ENCODE measurements at places on chromosomes 4 and X.

DNA sequence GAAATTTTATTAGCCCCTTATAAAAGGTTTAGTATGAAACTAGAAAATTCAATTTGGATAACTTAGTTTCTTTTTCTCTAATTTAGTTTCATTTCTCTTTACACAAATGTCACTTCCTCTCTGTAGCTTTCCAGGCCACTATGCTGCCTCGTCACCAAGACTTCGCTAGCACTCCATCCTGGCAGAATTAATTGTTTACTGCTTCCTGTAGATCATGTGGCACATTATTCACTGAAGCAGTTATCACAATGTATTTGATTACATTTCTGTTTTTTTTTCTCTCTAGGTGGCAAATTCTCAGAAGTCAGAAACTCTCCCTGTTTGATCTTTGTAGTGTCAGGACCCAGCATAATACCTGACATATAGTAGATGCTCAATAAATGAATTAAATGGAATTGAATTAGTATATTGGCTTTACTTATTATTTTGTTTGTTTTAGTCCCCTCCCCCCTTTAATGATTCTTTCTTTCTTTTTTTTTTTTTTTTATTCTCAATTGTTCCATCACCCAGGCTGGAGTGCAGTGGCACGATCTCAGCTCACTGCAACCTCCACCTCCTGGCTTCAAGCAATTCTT lies 9.3 kb upstream of the SAT1 start:
- peak; percentile 6 for DNase-seq

DNA sequence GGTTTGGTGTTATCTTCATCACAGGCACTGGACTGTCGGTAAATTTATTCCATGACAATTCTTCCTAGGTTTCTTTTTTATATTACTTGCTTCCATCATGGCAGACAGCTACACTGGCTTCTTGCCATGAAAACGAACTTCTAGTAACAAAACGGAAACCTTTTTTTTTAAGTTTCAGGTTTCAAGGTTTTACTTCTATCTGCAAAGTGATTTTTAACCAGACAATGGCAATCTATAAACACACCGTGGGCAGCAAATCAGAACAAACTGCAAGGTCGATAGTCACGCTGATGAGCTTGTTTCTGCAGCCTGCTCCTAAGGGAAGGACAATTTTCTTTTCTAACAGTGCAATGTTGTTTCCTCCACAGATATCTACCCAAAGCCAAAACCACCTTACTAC lies 29.9 kb downstream of the XG start:
- no peak for DNase-seq

DNA sequence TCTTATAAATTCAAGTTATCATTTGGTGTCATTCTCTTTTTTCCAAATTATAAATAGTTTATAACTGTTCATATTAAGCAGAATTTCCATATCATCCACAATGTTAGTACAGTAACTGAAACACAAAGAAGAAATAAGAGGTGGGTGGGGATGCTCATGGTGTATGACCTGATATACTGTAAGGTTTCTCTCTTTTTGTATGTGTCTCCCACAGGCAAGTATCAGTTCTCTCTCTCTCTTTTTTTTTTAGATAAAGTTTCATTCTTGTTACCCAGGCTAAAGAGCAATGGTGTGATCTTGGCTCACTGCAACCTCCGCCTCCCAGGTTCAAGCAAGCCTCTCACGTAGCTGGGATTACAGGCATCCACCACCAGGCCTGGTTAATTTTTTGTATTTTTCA lies 43.7 kb upstream of the UGT2A3 start:
- no peak for DNase-seq

DNA sequence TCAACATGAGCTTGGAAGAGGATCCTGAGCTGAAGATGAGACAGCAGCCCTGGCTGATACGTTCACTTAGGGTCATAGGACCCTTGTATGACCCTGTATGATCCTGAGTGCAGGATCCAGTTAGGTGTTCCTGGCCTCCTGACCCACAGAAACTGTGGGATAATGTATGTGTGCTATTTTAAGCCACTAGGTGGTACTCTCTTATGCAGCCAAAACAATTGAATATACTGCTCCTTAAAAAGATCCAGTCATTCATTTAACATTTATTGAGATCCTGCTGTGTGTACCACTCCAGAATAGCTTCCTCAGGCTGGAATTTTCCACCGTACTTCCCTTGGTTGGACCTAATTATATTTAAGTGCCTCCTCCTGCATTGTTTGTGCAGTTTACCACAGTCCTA lies 167.1 kb downstream of the AMELX start:
- DNase-seq, result no peak

- no peak for DNase-seq
Observed at GRCh38 chrX:10415306-10416001, 204.9 kb downstream of the MID1 start.

DNA sequence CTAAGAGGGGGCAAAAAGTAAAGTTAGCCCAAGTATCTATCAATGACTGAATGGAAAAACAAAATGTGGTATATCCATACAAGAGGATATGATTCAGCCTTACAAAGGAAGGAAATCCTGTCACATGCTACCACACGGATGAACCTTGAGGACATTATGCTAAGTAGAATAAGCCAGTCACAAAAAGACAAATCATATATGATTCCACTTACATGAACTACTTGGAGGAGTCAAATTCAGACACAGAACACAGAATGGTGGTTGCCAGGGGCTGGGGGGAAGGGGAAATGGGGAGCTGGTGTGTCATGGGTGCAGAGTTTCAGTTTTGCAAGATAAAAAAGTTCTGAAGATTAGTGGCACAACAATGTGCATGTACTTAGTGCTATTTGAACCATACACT lies 101.8 kb downstream of the SH3KBP1 start:
- DNase-seq, result no peak

DNA sequence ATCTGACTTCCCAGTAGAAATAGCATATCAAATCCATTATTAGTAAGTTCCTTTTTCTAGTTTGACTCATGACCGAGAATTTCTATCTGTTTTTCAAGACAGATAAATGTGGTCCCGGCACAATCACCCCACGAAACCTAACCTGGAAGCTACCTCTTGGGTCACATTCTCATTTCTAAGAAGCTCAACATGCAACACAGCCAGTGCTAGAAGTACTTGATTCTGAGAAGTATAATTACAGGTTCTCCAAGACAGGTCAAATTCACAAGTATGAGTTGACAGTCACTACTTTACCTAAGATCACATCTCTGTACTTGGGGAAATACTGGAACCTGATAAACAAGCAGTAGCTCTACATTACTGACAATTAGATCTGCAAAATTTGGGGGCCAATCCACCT lies 54.0 kb upstream of the PLAC1 start:
- no peak for DNase-seq

- no peak for DNase-seq
Observed at GRCh38 chr4:38752941-38753806, 29.6 kb downstream of the TLR10 start.

GRCh38 chr4:102632241-102633065 lies 128.3 kb downstream of the MANBA start:
- no peak for DNase-seq

DNA sequence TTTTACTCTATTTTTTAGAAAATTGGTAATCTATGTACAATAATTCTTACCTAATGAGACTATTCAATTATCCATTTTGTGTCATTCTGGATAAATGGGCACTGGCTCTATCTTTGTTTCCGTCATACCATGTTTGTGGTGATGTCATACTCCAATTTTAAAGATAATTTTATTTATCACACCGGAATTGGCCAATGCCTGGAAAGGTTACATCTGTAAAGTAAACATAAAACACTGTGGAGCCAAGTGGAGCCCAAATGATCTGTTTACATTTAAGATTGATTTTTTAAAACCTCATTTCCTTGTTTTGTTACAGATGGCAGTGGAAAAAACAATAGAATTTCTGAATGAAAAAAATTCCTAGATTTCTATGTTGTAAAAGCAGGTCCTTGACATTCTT lies 120.2 kb upstream of the GPRIN3 start:
- DNase-seq, result no peak

DNA sequence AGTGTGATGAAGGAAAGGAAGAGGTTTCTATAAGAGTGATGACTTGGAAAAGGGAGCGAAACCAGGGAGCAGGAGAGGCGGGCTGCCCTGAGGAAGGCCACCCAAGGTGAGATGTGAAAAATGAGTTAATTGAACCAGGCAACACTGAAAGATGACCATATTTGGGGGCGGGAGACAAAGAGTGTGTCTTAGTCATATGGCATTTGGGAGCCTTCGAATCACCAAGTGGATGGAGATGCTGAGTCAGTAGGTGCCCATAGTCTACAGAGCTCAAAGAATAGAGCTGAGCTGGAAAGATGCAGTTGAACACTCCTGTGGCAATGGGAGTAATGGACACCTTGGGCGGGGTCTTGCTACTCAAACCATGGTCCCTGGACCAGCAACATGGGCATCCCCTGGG lies 8.3 kb upstream of the TLR8 start:
- DNase-seq, result no peak

GRCh38 chr4:86484241-86484640 lies 109.9 kb upstream of the PTPN13 start:
- no peak for DNase-seq

DNA sequence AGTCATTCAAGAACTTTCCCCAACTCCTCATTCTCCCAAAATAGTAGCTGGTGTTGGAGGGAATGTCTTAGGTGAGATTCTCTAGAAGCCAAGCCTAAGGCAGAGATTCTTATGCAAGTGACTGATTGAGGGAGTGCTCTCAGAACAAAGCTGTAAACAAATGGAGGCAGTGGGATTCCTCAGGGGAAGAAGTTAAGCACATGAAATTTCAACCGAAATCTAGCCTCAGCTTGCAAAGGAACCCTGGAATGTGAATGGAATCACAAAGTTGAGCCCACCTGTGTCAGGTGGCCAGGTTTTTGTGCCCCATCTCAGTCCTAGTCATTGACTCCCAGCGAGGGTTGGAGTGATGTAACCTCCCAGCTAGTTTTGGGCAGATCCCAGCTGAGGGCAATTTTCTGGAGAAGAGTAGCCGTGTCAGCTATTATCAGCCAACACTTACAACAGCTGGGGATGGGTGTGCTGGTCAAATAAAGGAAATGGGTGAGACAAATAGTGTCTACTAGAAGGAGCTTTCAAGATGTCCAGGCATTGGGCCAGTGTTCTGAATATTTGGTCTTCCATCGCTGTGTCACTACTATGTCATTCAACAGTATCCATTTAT lies 29.7 kb upstream of the FGF2 start:
- DNase-seq, result no peak

GRCh38 chr4:108662629-108663028 lies 12.2 kb downstream of the OSTC start:
- DNase-seq, result no peak

DNA sequence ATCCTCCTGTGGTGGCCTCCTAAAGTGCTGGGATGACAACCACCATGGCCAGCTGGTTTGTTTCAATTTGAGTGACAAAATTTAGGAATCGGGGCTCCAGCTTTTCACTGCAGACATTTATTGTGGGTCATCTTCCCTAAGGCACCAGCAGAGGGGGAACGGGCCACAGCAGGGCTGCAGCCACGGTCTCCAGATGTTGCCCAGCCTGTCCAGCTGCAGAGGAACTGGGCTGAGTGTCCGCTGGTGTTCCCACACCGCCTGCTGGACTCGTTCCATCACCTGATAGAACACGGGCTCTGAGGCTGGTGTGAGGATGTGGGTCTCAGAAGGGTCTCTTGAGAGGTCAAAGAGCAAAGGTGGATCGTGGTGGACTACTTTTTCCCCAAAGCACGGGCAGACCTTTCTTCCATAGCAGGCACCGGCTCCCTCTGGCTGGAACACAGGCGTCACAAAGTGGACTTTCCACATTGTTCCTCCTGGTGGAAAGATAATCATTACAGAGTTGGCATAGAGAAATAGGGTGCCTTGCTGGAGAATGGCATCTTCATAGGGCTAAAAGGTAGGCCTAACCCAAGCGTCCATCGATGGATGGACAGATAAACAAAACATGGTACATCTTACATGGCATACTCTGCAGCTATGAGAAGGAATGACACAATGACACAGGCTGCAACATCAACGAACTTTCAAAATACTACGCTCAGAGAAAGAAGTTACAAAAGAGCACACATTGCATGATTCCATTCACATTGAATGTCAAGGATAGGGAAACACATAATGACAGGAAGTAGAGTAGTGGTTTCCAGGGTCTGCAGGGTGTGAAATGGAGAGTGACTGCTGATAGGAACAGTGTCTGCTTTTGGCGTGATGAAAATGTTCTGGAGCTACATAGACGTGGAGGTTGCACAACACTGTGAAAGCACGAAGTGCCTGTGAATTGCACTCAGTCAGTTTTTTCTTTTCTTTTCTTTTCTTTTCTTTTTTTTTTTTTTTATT lies 5.9 kb upstream of the ARSD start:
- DNase-seq, result no peak

DNA sequence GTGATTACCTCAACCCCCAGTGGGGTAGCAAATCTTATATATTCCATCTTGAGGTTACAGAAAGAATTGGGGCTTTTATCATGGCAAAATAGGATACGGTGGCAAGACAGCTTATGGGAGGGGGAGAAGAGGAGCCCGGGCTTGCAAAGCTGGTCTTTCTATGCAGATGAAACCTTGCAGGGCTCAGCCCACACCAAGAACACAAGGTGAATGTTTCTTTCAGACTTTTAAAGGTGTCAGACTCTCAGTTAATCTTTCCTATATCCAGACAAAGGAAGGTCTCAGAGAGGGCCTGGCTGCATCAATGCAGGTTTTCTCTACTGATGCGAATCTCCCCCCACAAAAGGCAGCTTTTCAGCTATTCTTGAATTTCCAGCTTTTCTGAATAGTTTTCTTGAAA lies 59.9 kb upstream of the WDR17 start:
- no peak for DNase-seq

GRCh38 chr4:168588916-168589531 lies 92.2 kb downstream of the PALLD start:
- no peak for DNase-seq

GRCh38 chrX:109654516-109655109 lies 29.6 kb upstream of the KCNE5 start:
- no peak for DNase-seq

DNA sequence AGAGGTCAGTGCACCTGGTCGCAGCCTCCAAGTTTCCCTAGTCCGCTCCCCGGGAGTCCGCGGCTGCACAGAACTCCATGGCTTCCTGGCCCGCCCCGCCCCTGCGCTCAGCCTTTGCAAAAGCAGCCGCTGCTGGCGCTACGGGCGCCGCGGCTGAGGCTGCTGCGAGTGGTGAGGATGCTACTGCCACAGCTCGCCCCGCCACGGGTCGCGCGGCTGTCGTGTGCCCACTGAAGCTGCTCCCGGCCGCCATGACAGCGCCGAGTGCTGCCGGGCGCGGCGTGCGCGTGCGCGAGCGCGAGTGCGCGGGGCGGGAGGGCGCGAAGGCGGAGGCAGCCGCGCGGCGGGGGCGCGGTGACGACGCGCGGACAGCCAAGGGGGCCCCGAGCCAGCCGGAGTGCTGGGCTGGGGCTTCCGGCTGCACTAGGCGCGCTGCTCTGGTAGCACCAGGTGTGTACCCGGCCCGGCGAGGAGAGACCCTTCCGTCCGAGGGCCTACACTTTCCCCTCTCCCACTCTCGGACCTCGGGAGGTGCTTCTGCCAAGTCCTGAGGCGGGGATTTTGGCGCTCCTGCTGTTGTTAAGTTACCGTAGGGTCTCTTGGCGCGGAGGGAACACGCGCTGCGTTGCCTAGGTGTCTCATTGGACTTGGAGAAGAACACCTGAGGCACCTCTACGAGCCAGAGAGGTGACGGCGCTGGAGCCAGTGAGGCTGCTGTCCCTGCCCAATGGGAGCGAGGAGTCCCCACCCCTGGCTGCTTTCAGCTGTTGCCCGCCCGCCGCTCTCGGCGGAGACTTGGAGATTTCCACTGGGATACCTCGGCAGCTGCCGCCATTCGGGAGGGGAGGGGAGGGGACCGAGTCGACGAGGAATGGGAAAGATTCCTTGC lies 619 bp upstream of the LRBA start:
- DNase-seq, result peak; percentile 77

- no peak for DNase-seq
Observed at GRCh38 chrX:125492439-125492838, 172.8 kb downstream of the TEX13C start.

GRCh38 chrX:34063616-34064015 lies 68.5 kb downstream of the FAM47A start:
- DNase-seq, result no peak

Measured in activated effector memory CD4-positive, alpha-beta T cell treated with Interleukin-2 at 50 U/mL for 16 hours (primary cell).